ENCODE measurements at places on chromosomes 3 and 15.

DNA sequence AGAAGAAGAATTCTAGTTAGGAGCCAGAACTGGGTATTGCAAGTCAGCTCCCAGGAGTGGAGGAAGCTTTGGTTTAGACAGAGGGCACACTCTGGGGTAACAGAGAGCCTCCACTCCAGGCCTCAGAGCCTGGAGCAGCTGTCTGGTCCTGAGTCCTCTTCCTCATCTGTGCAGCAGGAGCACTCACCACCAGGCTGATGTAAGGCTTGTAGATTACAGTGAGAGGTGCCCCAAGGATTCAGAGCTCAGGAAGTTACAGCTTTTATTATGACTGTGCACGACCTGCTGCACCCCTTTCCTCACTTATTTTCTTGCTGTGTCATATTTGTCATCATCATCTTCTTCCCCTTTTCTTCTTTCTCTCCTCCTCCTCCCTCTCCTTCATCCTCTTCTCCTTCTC, 210.4 kb downstream of the ATP10A start:
- no peak for DNase-seq

DNA sequence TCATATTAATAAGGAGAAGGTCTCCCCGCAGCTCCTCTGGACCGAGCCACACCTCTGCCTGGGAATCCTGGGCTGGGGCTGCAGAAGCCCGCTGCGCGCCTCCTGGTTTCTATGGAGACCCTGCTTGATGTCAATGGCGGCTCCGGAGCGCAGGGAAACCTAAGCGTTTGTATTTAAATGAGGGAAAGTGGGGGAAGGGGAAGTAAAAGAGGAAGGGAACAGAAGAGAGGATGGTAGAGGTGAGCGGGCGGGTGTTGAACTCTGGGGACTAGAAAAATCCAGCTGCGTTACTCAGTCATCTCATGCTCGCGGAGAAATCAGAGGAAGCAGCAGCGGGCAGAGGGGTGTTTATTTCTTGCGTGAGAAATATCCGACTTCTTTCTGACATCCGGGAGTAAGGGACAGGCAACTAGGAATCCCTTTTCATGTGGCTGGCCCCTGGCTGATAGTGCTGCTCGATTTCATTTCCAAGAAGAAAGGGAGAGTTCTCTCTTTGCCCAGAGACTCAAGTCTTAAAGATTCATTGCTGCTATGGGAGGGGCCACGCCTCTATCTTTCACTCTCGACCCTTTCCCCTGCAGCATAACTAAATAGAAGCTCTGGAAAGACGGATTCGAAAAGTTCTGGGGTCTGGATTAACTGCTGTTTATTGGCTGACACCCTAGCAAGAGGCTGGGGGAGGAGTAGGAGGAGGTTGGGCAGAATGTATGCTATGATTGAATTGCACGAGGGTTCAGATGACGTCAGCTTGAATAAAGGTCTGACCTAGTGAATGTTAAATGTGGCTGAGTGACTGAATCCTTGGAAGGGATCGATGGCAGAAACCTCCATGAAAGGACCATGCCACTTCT, 110.5 kb upstream of the GAP43 start:
- peak; percentile 3 for DNase-seq

- no peak for DNase-seq
Measured at GRCh38 chr15:40330368-40330836, 6.9 kb downstream of the INAFM2 start.

- DNase-seq: no peak
Measured at GRCh38 chr3:179236669-179237301, 14.1 kb downstream of the KCNMB3 start.

- no peak for DNase-seq
Measured at GRCh38 chr15:71542836-71543235, 267.5 kb upstream of the NR2E3 start.

DNA sequence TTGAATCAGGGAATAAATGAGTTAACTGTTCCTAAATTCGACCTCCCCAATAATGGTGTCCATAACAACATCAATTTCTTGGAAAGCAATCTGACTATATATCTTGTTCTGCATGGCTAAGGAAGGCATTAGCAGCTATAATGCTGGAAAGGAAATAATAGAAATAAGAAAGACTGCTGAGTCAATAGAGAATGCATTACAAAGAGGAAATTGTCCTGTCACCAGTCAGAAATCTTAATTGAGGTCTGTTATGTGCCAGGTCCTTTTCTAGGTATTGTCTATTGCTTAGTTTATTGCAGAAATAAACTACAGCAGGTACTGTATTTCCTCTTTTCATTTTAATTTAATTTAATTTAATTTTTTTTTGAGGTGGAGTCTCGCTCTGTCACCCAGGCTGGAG, 5.9 kb upstream of the PPP1R2 start:
- no peak for DNase-seq

DNA sequence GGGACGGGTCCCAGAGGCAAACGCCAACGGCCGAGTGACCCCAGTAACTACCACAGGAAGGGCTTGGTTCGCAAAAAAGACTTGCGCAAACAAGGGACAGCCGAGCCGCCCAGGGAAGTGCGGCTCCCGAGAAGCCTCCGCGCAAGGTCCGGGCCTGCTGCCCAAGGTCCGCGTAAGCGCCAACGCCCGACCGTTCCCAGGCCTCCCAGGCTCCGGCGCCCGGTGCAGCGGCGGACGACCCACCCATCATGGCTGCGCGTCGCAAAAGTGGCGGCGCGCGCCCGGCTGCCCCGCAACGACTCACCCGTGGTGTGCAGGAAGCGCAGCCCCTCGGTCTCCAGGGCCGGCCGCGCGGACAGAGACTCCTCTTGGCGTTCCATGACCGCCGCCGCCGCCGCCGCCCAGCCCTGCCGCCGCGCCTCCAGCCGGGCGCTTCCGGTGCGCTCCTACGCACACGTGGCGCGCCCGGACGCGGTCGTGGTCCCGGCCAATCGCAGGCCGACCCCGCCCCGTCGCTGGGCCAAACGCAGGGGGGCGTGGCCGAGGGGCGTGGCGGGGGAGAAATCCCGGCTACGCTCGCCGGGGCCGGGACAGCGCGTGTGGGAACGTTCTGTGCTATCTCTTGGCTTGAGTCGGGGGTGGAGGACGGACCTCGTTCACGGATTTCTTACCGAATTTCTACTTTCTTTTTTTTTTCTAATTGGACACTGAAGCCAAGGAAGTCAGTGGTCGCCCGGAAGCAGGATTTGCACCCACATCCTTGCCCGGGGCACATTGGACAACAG, at the start of gene SELENOS:
Gene SELENOS, minus strand, starts transcription at position 448 of the 785 bp plus-strand sequence. Its CDS starts 68 bp downstream, at position 380.
- peak; percentile 89 for DNase-seq

DNA sequence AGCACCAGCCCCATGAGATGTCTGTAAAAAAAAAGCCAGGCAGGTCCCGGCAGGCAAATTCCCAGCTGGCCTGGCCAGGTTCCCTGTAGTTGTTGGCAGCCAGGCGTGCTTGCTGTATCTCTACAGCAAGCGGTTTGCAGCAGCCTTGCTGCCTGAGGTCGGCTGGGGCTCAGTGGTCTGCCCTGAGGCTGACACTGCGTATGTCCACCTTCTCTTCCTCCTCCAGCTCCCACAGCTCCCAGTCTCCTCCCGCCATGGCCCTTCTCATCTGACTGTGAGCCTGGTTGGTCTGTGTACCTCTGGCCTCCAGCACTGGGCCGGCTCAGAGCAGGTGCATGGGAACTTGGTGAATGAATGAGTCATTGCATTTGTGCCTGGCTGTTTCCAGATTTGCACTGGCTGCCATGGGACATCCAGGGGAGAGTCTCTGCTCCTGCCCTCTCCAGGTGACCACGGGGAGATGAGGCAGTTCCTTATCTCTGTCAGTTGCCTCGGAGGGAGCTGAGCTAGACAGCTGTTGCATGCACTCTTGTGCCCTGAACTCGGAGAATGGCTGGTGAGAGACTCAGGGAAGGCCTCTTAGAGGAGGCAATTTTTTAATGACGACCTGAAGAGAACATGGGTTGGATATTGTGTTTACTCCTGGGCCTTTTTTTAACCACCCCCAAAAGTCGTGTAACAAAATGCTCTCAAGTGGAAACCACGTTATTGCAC, 43.0 kb downstream of the SPSB4 start:
- no peak for DNase-seq

DNA sequence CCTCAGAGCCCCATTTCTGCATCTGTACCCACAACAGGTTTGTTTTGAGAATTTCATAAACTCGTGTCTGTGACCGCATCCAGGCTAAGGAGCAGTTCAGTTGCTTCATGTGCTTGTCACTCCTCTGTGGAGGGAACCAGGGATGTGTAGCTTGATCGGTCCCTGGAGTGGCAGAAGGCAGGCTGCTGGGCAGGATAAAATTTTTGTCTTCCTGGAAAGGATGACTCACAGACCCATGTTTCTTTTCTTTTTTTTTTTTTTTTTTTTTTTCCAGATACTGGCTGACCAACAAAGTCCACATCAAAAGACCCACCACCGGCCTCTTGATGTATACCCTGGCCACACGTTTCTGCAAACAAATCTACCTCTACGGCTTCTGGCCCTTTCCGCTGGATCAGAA, 70.1 kb downstream of the ST8SIA2 start:
- DNase-seq: no peak

DNA sequence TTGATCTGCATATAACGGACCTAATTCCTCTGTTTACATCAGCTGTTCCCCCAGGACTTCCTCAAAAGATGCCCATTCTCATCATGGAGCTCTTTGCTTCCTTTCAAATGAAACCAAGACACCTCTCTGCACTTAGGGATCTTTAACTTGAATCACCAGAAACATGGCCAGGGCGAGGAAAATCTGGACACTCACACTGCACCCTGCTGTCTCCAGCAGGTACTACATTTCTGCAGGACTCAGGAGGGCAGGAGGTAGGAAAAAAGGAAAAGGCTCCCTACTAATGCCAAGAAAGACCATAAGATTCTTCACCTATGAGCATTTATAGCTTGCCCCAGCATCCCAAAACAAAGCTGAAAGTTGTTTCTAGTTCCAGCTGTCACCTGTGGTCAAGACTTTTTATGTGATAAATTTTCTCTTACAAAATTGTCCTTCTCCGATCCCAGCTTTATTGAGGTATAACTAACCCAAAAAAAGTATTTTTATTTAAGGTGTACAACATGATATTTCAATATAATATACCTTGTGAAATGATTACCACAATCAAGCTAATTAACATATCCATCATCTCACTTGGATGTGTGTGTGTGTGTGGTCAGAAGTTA, 87.3 kb upstream of the C15orf61 start:
- peak; percentile 17 for DNase-seq

GRCh38 chr3:28768439-28768838, 419.8 kb upstream of the AZI2 start:
- DNase-seq: no peak

DNA sequence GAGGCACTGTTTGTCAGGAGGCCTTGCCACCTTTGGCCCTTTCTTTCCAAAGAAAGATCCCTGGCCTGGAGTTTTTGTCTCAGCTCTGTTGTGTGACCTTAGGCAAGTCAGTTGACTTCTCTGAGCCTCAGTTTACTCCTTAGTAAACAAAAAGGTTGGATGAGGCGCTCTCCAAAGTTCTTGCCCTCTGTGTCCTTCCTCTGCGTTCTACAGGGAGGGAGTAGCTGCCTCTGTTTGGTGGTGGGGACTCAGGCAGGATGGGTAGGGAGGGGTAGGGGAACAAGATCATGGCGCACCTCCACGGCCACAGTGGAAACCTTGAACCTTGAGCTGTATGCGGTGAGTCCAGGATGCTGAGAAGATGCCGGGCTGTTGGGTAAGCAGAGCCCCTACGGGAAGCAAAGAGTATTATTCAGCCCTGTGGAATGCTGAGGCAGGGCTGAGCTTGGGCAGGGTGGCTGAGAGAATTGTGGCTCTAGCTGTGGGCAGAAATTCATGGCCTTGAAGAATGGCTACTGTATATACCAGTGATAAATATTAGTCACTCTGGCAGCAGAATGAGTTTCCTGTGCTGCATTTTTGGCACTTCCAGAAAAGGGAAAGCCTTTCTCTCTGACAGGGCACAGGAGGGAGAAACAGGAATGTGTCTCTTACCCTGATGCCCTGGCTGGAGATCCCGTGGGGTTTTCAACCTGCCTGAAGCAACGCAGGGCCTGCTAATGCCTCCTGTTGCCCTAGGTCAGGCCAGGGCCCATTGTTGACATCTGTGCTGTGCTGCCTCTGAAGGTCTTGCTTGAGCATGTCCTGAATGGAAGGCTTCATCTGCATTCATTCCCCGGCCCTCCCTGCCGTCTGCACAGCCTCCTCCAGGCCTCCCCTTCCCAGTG, 39.9 kb downstream of the SMAD3 start:
- DNase-seq: no peak

DNA sequence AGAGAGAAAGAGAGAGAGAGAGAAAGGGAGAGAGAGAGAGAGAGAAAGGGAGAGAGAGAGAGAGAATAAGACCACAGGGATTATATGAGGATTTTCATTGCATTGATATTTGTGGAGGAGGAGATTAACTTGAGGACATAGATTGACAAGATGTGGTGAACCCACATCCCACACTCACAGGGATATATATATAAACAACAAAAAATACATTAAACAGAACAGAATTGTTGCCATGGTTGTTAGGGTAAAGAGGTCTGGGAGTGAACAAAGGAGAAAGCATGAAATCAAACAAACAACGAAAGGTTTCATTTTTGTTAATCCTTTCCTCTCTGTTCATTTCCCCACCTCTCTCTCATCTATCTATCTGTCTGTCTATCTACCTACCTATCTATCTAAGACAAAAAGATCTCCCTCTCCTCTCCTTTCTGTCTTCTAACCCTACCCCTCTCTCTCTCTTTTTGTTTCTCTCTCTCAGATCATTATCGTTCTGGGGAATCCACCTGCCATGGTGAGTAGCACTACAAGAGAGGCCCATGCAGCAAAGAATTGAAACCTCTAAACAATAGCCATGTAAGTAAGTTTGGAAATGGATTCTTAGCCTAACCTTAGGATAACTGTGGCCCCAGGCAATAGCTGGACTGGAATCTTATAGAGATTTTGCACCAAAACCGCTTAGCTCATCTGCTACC, 280.9 kb downstream of the RAP2B start:
- no peak for DNase-seq

DNA sequence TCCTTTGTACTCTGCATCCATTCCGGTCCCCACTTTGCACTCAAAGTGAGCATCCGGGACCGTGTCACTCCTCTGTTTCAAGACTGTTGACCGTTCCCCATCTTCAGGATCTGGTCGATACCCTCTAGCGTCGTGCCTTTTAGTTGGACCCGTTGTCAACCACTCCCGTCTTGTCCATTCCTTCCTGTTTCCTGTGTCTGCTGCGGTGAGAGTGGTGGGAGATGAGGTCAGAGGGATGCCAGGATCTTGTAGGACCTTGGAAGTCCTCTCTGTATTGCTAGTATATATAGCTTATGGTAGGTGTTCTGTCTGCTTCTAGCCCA, 624 bp downstream of the BRK1 start:
- DNase-seq: no peak

- DNase-seq: no peak
Measured at GRCh38 chr3:78634316-78634715, 1133.5 kb downstream of the ROBO1 start.

GRCh38 chr15:79816571-79816970, 80.2 kb downstream of the MTHFS start:
- no peak for DNase-seq

All from activated naive CD4-positive, alpha-beta T cell treated with Interleukin-2 at 50 U/mL for 16 hours (primary cell).